ENCODE measurements at places on chromosomes 4 and X.

GRCh38 chr4:179596621-179597020 is 2154.4 kb upstream of the AGA start:
- no peak for DNase-seq

DNA sequence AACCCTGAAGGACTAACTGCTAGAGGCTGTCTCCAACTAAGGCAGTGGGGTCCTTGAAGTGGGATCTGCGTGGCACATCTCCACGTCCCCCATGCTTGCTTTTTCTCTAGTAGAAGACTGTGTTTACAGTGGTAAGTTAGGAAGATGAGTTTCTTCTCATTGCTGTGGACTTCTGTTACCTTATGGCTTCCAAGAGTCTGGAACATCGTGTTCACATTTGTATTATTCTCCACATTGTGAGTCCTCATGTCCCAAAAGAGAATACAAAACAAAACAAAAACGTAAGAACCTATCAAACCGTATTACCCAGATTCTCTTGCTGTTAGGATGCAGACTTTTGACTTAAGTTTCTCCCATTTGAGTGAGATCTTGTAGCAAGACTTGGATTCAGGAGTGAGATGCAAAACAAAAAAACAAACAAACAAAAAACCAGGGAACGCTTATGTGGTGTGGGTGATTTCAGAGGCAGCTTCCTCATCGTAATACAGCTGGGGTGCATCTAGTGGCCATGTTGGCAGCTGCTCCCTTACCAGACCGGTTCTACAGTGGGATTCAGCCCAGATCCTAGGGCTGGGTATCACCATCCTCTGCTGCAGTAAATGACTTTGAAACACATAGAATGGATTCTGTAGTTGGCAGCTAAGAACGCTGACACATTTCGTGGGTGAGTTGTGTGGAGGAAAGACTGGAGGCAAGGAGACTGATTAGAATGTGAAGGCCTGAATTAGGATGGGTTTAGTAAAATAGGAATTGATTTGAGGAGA is 41.3 kb downstream of the TMEM131L start:
- no peak for DNase-seq

DNA sequence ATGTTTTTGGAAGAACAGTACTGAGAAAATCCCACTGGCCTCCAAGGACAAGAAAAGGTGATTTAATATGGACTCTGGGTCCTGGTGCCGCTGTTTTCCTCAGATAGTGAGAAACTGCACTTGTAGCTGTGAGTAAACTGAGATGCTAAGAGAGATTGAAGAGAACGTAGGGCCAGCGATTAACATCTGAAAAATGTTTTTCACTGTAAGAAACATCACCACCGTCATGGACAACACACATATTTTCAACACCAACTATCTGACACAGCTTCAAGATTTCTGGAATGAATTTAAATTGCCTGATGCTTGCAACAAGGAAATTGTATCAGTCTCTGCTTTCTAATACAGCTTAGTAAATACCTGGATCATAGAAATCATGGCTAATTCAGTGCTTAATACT is 158.2 kb upstream of the SMIM31 start:
- no peak for DNase-seq

- DNase-seq = no peak
These were observed 420 bp downstream of the CC2D2A start for GRCh38 chr4:15470128-15470475.

GRCh38 chr4:141630854-141631253 is 5.5 kb upstream of the IL15 start:
- no peak for DNase-seq

- no peak for DNase-seq
These were observed 26.3 kb upstream of the TRPC3 start for GRCh38 chr4:121978172-121978516.

DNA sequence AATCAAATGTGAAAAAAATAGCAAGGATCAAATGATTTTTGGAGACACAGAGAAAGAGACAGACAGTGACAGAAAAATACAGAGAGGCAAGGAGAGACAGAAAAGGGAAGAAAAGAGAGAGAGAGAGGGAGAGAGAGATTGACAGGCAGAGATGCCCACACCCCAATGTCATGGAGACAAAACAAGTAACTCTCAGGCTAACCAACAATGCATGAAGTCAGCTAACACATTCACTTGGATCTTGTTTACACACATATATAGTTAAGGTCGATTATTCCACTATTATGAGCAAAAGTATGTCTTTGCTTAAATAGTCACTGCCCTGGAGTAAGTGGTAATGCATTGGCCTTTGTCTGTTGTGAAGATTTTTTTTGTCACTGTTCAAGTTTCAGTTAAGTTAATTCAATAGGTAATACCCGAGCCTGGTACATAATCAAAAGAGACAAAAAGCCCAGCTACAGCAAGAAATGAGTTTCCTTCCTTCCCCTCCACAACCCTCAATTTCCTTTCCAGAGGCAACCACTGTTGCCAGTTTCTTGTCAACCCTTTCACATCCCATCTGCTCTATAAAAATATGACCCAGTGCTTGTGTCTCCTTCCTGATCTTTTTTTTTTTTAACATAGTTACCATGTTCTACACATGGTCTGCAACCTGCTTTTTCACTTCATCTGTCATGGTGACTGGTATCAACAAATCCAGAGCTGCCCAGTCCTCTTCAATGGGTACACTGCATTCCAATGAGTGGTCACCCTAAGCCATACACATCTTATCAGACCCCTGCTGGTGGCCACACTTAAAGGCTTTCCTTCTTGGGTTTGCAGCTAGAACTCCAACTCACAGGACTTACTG is 52.1 kb downstream of the PROM1 start:
- no peak for DNase-seq

GRCh38 chr4:9988363-9988749 is 32.9 kb downstream of the SLC2A9 start:
- DNase-seq = no peak

DNA sequence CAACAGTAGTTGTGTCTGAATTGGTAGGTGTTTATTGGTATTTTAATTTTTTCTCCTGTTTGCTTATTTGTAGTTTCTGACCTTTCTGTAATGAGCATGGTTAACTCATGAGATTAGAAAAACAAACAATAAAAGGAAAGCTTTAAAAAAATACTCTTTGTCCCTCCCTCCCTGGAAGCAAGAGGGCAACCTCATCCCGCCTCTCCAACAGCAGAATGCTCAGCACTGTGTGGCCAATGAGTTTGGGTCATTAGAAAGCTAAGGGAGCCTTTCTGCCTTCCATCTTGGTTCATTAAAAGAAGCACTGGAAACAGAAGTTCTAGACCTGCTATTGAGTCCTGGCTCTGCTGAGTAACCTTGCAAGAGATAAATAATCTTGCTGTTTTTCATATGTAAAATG is 33.9 kb downstream of the TRPC5 start:
- DNase-seq = no peak

GRCh38 chrX:145003443-145003842 is 243.9 kb upstream of the SPANXN1 start:
- DNase-seq = no peak

GRCh38 chr4:57048590-57049304 is 61.4 kb downstream of the IGFBP7 start:
- DNase-seq = no peak

GRCh38 chr4:117466388-117466787 is 381.0 kb upstream of the TRAM1L1 start:
- DNase-seq = no peak

DNA sequence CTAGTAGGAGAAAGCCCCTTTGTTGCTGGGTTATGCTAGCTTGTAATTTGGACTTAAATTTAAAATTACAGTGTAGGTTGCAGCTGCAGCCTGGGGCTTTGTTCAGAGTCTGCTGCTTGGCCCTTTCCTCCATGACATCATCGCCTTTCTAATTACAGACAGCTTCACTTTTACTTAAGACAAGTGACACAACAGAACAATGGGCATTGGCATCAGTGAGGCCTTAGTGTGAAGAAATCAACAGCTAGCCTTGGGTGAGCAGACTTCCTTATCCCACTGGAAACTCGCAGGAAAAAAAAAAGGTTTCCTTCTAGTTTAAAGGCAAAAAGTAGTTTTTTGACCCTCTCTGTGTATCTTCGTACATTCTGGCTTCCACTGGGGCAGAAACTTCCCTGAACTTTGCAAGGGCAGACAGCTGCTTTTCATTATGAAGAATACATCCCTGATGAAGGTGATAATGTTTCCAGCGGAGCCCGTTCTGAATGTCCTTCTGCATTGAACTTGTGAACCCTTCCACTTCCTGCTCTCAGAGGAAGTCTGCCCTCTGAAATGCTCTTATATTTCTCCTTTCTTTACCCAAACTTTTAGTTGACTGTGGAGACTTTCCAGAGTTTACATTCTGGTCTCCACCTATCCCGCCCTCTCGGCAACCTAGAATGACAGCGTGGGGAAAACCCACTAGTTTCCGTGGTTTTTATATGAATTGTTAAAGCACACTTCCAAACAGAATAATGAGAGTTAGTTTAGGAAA is 123.2 kb upstream of the FAM9C start:
- no peak for DNase-seq

DNA sequence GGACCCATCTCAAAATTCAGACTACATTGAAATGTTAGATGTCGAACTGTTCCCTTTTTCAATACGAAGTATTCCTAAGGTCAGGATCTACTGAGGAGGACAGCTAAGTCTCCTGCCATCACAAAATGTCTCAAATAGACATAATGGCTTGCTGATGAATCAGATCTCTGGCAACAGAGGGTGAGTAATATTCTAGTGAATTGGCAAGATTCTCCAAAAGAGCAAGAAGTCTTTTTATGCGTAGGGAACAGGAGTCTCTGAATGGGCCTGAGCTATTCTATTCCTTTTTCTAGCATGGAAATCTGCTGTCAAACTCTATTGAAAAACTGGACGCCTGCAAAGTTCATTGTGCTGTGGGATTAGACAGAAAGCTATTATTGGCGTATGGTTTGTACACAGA is 145.4 kb downstream of the FNIP2 start:
- DNase-seq = no peak

GRCh38 chrX:112612558-112612957 is 67.2 kb downstream of the LHFPL1 start:
- DNase-seq = no peak

- no peak for DNase-seq
These were observed 13.0 kb downstream of the SMARCA1 start for GRCh38 chrX:129510331-129510730.

DNA sequence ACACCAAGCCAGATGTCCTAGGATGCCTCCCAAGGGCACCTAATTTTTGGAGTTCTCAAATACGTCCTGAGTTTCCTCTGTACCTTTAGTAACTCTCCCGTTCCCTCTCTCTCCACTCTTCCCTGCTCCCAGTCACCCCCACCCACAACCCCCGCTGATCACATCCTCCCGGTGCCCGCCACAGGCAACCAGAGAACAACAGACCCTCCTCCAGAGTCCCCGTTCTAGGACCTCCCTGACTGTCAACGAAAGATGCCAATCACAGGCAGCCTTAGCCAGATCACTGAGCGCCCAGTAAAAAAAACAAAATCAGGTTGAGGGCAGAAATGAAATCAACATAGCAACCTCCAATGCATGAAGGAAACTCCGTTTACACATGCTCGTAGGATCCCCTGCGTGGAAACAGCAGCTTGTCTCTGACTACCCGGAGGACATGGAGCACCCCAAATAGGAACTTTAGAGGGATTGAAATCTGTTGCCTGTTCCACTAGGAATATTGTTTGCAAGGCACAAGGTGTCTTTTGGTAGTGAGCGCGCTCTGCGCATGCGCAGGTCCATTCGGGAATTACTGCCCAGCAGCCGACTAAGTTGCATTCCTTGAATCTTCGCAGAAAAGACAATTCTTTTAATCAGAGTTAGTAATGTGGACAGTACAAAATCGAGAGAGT is at the start of gene GABRB1:
Gene GABRB1 (plus strand): TSS at position 557 of the 668 bp plus-strand sequence.
- no peak for DNase-seq

DNA sequence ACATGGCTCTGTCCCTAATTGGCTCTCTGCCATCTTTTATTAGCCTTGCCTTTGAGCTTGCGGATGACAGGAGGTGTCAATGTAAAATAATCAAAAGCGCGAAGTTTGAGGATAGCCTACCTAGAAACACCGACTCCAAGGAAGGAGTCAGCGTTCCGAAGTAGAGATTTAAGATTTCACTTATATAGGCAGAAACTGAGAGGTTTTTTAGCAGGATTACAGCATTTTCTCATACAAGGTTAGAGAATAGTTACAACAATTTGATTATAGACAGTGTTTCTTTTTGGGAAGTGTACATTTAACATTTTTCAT is 499 bp upstream of the NFXL1 start:
- DNase-seq = no peak

DNA sequence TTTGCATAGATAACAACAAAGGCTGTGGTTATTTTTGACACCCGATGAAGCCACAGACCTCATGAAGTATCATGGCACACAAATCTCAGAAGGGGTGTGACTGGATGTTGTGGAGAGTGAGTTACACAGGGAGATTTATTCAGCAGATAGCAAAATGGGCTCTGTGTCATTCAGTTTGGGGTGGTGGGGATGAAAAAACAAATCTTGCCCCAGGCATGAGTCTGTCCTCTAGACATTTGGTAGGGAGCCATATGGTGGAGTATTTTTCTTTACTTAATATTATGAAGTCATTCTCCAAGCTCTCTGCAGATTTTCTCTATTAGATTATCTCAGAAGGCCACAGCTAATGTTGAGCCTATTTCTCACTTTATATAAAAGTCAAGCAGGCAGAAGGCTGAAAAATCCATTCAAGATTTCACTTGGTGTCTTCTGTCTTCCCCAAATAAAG is 277.1 kb upstream of the TENM3 start:
- DNase-seq = no peak

DNA sequence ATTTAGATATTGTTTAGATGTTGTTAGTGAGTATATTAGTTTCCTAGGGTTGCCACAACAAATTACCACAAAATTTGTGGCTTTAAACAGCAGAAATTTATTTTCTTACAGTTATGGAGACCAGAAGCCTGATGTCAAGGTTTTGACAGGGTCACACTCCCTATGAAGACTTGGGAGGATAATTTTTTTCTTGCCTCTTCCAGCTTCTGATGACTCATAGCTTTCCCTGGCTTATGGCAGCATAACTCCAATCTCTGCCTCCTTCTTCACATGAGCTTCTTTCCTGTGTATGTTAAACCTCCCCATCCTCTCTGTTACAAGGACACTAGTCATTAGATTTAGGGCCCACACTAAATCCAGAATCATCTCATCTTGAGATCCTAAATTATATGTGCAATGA is 20.9 kb upstream of the RAB40A start:
- no peak for DNase-seq

- DNase-seq = no peak
These were observed 151.0 kb downstream of the C4orf33 start for GRCh38 chr4:129246910-129247461.

GRCh38 chr4:112448306-112449132 is 67.5 kb downstream of the NEUROG2 start:
- DNase-seq = no peak

- DNase-seq = no peak
These were observed 109.2 kb downstream of the ARHGAP10 start for GRCh38 chr4:147840838-147841738.

GRCh38 chrX:27251369-27251768 is 211.8 kb downstream of the PPP4R3C start:
- DNase-seq = no peak

DNA sequence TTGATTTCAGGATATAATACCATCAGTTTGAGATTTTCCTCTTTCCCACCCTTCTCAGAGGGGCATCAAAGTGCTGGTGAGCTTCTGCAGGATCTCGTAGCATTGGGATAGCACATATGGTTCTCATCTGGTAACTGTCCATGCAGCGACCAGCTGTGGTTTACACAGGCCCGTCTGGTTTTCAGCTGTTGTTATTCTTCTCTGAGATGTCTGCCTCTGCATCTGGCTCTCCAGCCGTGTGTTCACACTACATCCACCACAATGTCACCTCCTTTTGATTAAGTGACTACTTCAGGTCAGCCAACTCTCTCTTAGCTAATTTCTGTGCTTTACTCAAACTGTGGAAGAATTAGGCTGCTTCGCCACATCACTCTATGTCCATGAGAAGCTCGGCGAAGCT is 676.7 kb upstream of the TENM3 start:
- DNase-seq = no peak
